Stimulated activated CD8-positive, alpha-beta memory T cell treated with anti-CD3 and anti-CD28 coated beads, Interleukin-7, amount 100 ng/mL, for 1 hour (primary cell): ENCODE measurements at places on chromosomes 5 and 9.

DNA sequence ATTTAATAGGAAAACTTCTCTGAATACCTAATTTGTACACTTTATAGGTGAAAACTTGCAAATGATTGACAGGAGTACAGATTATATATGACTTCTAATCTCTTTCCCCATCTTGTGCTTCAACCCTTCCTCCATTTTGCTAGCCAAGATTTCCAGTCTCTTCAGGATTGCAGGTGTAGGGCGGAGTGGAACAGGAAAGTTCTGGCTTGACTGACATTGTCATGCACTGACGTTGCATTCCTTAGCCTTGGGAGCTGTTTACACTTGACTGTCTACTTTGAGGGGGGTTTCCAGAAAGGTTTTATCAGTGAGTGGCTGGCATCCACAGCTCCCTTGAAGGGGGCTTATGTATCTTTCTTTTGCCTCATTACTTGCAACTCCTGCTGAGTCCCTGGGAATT, 34.1 kb upstream of the GRIA1 start:
- no peak for DNase-seq

DNA sequence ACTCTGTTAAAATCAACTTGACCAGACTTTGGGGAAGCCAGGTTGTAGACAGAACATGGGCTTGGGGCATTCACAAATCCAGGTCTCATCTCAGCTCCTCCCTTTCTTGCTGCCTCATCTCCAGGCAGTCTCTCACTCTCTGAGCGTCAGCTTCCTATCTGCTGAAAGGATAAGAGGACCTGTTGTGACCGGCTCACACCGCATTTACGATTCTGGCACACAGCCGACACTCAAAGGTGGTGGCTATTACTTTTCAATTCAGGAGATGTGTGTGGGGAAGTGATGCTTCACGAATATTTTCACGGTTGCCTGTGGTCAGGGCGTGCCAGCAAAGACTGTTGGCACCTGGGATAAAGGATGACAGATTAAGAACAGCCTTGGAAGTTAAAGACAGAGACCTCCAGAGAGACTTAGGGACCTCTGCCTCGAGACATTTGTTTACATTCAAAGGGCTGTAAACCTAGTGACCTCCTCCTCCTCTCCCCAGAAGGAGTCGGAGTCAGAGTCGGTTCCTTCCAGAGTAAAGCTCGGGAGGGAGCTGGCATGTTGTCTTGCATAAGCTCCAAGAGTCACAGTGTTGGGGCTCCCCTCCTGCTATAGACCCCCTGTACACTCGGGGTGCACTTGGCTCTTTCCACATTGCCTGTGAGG, 83.2 kb downstream of the AK8 start:
- no peak for DNase-seq

- no peak for DNase-seq
Measured at GRCh38 chr5:103264508-103264907, 5.9 kb downstream of the MACIR start.

- DNase-seq = no peak
Measured at GRCh38 chr5:97009212-97009898, 73.5 kb downstream of the LNPEP start.

DNA sequence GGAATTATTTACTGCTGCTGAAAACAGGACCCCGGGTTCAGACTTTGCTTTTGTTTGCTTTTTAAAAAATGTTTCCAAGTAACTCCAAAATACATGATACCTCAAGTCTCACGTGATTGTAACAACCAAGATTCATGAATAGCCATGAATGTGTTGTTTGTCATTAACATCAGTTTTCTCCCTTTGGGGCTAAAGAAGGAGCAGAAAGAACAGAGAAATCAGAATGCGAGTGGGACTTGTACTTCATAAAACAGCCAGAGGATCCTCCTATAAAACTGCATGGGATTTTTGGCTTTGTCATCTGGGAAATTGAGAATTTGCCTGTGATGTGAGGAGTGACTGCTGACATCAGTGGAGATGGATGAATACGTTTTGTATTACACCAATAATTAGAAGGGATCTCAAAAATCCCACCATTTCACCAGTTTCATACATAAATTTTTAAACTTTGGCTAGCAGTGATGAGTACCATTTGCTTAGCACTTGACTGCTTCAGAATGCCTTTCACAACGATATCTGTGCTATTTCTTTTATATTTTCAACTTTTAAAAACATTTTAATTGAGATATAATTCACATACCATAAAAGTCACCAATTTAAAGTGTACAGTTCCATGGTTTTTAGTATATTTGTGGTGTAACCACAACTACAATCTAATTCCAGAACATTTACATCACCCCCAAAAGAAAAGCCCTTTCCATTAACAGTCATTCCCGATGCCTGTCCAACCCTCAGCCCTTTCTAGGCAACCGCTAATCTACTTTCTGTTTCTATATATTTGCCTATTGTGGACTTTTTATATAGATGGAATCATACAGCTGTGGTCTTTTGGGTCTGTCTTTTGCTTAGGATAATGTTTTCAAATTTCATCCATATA, 126.9 kb upstream of the ANKRD55 start:
- no peak for DNase-seq

DNA sequence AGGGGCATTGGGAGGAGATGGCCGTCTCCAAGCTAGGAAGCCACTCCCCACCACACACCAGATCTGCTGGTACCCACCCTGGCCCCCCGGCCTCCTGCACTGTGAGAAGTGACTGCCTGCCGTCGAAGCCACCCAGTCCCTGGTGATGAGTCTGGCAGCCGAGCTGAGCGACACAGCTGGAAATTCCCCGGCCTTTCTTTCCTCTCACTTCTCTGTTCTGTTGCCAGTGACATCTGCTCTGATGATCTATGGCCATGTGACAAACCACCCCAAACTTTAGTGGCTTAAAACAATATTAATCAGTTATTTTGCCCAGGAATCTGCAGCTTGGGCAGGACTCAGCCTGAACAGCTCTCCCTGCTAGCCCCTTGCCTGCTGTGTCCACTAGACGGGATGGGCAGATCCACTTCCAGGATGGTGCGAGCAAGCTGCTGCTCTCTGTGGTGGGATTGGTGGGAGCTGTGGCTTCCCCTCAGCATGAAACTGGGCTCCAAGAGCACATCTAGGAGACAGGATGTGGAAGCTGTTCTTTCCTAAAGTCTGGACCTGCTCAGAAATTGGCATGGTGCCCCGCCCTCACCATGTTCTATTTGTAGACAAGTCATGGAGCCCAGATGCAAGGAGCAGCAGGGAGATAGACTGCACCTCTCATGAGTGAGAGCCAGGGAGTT, 211.2 kb downstream of the GADD45G start:
- no peak for DNase-seq

- no peak for DNase-seq
Measured at GRCh38 chr5:71830681-71831539, 111.8 kb downstream of the CARTPT start.

DNA sequence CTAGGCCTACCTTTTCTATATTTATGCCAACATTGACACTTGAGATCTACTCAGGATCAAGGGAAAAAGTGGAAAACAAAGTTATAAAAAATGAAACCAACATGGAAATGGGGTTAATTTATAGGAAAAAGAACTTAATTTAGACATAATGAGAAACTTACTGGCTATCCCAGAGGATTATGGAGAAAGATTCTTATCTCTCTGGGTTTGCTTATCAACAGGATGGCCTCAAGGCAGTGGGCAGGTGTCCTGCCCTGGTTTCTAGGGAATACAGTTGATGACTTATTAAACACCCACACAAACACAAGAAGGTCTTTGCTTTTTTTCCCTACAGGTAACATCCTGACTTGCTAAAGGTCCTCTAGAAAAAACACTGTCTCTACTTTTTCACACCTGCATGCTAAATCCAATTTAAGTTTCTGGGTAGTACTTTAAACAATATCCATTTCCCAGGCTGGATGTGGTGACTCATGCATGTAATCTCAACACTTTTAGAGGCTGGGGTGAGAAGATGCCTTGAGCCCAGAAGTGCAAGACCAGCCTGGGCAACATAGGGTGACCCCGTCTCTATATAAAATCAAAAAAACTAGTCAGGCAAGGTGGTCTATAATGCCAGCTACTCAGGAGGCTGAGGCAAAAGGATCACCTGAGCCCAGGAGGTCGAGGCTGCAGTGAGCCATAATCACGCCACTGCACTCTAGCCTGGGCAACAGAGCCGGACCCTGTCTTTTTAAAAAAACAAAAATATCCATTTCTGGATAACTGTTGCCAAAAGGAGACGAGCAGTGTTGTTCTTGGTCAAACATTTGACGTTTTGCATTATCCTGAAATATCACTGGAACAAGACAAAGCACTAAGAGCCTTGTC, 6.6 kb upstream of the ZNF608 start:
- DNase-seq = no peak

GRCh38 chr5:75200776-75201175, 35.9 kb downstream of the ANKRD31 start:
- DNase-seq = no peak

GRCh38 chr5:67014957-67015400, 181.6 kb downstream of the CD180 start:
- DNase-seq = no peak

DNA sequence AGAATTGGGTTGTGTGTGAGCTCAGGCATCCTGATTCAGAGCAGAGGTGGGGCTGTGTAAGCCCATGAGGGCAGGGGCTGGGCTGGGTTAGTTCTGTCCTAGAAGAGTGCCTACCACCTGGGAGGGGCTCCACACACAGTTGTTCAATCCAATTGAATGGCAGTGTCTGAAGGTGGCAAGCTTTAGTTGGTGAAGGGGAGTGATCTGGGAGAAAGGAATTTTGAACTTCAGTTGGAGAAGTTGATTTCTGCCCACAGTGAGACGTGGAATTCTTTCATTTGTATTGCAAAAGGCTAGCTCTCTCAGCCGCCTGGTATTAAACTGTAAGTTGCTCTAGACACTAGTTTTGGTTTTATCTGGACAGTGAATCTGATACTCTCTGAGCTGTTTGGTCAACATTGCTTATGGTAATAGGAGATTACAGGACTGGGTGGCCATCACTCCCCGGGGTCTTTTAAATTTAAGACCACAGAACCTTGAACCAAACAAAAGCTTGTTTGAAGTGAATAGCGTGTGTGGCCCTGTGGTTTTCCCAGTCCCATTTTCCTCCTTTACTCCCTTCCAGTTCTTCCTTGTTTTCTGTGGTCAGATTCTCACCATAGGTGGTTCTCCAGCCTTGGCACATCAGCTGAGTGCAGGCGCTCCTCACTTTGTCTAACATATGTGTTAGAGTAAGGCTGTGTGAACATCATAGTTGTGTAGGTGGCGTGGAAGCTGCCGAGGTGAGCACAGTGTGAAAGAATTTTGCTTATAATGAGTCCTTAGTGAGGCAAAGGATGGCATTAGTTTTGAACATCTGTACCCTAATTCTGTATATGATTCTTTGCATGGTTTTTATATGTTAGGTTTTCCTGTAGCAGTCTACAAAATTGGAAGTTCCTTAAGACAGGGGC, 78.0 kb downstream of the ARHGAP26 start:
- no peak for DNase-seq

DNA sequence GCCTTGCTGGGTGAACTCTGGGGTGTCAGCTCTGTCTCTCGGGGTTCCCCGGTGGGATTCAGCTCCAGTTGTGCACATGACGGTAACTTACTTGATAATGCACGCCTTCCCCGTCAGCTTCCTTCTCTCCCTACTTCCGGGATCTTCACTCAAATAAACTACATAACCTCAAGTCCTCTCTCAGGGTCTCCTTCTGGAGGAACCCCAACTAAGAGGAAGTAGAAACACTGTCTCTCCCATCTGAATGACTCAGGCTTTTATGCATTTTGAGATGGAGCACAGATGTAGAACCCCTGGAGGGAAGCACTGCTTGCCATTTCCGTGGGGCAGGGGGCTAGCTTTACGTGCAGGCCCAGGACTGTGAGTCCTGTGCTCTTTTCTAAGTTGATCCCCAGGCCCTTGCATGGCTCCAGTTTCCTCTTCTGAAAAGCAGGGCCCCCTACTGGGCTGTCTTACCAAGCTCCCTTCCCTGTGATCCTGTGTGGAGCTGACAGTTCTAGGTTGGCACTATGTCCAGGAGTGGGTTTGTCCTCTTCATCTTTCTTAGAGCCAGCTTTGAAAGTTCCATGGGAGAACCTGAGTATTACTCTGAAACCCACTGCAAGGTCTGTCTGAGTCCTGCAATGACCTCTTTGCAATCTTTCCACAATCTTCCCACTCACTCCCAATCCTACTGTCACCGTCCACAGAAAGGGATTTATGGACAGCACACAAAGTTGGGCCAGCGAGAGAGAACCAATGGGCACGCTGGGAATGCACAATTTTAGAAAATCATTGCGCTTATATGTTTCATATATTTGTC, 17.7 kb downstream of the S1PR3 start:
- DNase-seq = no peak

GRCh38 chr9:82129708-82130107, 141.1 kb downstream of the SPATA31D1 start:
- no peak for DNase-seq

DNA sequence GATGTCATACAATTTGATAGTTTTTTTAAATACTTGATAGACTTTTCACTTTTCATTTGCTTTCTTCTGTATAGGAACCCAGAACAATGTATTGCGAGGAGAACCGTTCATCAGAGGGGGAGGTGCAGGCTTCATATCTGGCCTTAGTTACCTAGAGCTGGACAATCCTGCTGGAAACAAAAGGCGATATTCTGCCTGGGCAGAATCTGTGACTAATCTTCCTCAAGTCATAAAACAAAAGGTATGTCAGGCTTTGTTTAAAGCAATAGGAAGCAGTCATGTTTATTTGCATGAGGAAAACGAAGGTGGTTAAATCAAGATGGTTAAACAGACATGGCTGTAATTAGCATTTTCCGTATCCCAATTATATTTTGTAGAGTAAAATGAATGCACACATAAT, 46.0 kb downstream of the C7 start:
- DNase-seq = no peak
